ENCODE measurements at places on chromosomes 12 and 14.

- peak; percentile 63 for DNase-seq
Measured at GRCh38 chr14:74683406-74683805, 29.5 kb downstream of the AREL1 start.

- no peak for DNase-seq
Measured at GRCh38 chr12:11651785-11652184, 2.3 kb downstream of the ETV6 start.

DNA sequence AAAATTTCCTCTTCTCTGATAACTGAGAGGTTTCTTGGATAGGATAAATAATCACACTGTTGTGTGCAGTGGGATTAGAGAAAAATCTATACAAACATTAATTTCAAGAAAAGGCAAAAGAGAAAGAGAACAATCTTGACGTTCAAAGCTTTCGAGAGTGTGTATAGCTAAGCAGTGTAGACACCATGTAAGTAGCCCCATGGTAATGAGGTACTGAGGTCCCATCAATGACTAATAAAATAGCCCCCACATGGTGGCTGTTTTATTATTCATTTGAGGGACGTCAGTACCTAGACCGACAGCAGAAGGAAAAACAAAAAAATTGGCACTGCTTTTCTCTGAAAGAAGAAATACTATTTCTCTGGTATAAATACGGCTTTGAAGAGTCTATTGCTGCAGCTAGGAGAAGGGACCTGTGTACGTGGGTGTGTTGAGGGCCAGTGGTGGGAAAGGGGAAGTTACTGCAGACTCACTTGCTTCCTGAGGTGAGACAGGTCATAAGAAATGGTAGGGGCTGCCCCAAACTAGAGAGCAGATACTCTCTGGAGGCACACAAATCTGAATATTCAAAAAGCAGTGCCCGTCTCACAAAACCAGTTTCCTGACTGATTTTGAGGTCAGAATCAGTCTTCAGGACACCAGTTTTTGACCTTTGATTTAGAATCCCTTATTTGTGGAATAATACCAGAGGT is 339.8 kb downstream of the EMP1 start:
- DNase-seq, result no peak

DNA sequence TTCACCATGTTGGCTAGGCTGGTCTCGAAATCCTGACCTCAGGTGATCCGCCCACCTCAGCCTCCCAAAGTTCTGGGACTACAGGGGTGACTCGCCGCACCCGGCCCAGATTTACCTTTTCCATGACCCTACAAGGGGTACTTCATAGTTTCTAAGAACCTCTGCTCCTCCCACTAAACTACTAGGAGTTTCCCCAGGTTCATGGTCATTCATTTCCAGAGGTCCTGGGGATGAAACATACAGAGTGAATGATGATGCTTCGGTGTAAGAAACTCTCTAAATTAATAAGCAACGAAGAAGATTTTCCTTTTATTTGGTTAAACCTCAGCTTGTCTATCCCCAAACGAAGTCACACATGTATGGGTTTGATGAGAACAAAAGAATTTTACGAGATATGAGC is 56.9 kb downstream of the AMN start:
- no peak for DNase-seq

DNA sequence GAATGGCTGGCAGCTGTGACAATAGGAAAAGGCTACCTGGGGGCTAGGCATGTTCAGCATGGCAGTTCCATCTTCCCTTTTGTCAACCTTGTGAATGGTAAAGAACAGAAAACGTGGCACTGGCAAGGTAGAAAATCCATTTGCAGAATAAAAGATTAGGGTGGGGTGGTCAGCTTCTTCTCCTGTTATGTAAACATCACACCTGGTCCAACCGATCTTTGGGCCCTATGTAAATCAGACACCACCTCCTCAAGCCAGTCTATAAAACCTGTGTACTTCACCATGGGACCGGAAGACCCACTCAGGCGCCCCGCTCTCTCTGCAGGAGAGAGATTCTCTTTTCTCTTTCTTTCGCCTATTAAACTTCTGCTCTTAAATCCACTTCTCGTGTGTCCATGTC is 19.6 kb upstream of the TMEM30B start:
- no peak for DNase-seq

DNA sequence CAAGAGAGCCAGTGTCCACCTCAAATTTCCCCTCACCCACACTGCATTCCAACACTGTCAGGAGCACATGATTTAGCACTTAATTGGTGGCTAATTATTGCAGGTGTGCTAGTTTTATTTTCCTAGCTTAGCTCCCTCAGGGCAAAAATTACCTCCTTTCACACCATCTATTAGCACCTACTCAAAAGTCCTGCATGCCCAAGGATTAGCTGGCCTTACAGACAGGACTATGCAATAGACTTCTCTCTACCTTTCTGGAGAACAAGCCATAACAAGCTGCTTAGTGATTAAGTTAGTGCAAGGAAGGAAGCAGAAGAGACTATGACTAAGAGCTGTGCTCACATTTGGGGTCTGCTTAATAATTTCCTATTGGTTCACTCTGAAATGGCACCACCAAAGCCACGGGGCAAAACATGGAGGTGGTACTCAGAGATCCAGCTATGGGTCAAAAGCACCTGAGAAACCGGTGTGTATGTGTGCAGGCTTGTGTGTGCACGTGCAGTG is 69.5 kb downstream of the STON2 start:
- DNase-seq, result no peak

- DNase-seq, result no peak
Measured at GRCh38 chr12:28223025-28223554, 32.8 kb downstream of the CCDC91 start.

- DNase-seq, result peak; percentile 53
Measured at GRCh38 chr14:32588448-32589320, 259.6 kb downstream of the AKAP6 start.

GRCh38 chr12:62934239-62934798 is 631 bp downstream of the PPM1H start:
- DNase-seq, result peak; percentile 26

- DNase-seq, result no peak
Measured at GRCh38 chr14:27386391-27386790, 788.6 kb upstream of the NOVA1 start.

- DNase-seq, result no peak
Measured at GRCh38 chr14:30921305-30921704, 46.9 kb downstream of the COCH start.

- peak; percentile 99 for DNase-seq
Measured at GRCh38 chr12:108907839-108908351, 28.0 kb downstream of the DAO start.

DNA sequence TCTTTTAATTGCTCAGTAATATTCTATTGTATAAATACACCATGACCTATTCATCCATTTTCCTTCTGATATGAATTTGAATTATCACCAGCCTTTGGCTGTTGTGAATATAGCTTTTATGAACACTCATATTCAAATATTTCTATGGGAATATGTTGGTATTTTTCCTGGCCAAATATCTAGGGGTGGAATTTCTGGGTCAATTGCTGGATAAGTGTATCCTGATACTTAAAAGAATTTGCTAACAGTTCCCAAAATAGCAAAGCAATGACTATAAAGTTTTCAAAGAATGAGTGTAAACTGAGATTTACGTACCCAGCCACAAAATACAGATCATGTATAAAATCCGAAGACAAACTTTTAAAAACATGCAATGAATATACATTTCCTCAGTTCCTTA is 148.7 kb upstream of the CLEC14A start:
- DNase-seq, result no peak

GRCh38 chr12:62750941-62751809 is 183.8 kb downstream of the PPM1H start:
- no peak for DNase-seq

GRCh38 chr14:103840014-103840413 is 7.4 kb downstream of the PPP1R13B start:
- DNase-seq, result no peak

DNA sequence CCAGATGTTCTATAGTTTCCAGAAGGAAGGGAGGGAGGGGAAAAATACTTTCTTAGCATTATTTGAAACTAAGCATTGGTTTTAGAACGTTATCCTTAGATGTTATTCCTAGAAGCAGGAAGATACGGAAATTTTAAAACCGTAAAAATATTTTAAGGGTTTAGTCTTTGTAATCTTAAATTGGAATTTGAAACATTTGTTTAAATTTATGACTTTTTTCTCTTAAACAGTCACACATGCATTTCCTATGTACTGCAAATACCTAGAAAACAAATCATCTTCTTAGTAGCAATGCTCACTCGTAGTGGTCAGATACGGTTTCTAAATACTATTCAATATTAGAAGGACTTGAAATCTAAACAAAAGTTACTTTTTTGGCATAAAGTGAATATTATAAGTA is 282.0 kb downstream of the ERC1 start:
- DNase-seq, result no peak

DNA sequence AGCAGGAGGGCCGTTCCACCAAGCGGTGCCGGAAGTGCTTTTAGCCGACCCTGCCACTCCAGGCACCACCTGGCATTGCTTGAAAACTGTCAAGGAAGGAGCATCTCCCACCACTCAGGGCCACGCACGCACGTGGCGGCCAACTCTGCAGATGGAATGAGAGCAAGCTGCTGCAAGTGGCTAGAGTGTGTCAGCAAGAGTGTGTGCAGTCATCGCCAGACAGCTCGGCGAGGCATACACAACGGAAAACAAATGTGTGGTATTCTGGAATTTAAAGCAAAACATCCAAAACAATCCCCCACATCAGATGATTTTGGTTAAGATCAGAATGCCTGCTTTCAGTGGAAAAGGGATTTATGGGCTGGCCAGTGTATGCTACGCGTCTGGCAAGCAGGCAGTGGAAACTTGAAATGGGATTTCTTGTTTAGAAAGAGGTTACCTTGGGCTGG is 11.2 kb downstream of the CD9 start:
- DNase-seq, result no peak

- DNase-seq, result no peak
Measured at GRCh38 chr12:10031771-10032175, 1.3 kb downstream of the CLEC9A start.

DNA sequence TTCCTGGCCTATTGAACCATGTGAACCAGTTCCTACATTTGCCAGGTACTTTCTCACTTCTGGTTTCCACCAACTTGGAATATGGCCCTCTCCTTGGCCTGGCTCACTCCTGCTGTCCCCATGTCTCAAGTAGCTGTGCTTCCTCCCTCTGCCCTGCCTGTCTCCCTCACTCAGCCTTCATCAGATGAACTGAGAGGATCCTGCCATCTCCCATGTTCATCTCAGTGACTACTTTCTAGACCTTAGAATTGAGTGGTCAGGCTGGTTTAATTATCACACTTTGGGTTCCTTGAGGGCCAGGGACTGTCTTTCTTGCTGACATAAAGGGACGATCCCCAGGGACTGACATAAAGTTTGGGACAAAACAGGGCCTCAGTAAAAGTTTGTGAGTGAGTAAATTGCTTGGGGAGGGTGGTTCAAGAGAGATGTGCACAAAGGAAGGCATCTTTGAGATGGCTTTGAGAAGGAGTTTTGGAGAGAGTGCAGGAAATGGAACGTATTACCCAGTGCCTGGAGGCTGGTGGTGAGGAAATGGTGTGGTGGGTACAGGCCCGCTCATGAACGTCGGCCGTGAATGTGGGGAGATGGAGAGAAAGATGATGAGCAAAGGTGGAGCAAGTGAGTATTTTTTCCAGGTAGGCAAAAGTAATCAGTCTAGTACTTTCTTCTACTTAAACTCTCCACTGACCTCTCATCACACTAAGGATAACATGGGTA is 20.8 kb downstream of the DYRK2 start:
- no peak for DNase-seq

DNA sequence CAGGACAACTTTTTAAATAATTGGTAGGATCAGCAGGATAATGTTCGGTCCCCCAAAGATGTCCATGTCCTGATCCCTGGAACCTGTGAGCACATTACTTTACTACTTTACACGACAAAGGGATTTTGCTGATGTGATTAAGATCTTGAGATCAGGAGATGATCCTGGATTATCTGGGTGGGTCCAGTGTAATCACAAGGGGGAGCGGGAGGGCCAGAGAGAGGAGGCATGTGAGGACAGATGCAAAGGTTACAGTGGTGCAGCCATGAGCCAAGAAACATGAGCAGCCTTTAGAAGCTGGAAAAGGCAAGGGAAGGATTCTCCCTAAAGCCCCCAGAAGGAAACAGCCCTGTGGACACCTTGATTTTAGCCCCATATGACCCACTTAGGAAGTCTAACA is 33.1 kb downstream of the KCNK10 start:
- DNase-seq, result no peak

- DNase-seq, result peak; percentile 26
Measured at GRCh38 chr12:103806803-103807202, 34.2 kb downstream of the NT5DC3 start.

DNA sequence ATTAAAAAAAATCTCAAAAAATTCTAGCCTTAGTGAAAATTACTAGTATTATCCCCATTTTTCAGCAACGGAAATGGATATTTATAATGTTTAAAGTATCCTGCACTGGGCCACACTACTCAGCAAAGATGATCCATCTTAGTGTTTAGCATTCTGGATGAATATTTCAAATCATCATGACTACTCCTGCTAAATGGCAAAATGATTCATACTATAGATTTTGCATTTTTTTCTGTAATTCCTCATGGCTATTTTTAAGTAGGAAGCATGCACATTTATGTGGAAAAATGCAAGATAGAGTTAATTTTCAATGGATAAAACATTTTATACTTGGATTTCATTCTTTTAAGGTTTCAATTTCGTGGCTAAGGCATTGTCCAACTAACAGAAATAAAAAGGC is 59.6 kb downstream of the LRFN5 start:
- no peak for DNase-seq

GRCh38 chr12:106163712-106164111 is 25.0 kb upstream of the NUAK1 start:
- no peak for DNase-seq

DNA sequence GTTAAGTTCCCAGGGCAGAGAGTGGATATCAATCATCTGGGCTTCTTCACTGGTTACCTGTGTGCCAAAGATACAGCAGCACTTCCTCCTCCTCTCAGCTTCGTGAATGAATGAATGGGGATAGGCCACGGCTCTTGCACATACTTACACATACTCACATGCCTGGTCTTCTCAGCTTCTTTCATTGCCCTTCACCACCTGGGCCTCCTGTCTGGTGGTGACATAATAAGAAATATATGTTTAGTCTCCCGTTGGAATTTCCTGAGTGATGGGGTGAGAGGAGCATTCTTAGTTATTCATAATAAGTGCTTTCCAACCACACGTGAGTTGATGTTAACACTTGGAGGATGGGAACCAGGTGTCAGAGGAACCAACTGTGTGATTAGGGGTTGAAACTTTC is 268.1 kb upstream of the RMST start:
- no peak for DNase-seq

GRCh38 chr14:92037989-92038388 is 1.9 kb downstream of the TRIP11 start:
- DNase-seq, result no peak

- no peak for DNase-seq
Measured at GRCh38 chr14:59146484-59146883, 42.0 kb upstream of the DAAM1 start.

DNA sequence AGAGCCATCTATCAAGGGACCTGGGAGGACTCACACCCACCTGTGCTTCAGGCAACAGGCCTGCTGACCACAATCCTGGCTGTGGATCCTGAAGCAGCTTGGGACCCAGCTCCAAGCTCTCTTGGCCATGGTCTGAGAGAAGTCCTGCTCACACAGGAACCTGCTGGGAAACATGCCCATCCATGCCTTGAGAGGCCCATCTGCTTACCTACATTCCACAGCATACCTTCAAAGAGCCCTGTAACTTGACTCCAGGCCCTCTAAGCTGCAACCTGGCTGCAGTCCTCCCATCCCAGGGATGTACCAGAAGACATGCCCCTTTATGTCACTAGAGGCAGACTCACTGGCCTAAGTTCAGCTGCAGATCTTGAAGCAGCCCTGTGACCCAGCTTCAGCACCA is 61.7 kb upstream of the AMIGO2 start:
- no peak for DNase-seq

- DNase-seq, result peak; percentile 84
Measured at GRCh38 chr14:90630171-90630806, 185.9 kb downstream of the TTC7B start.
